ENCODE measurements at places on chromosomes 1 and 21.

- no peak for DNase-seq
These were observed 57.1 kb downstream of the ZC3H11B start for GRCh38 chr1:219555806-219556205.

DNA sequence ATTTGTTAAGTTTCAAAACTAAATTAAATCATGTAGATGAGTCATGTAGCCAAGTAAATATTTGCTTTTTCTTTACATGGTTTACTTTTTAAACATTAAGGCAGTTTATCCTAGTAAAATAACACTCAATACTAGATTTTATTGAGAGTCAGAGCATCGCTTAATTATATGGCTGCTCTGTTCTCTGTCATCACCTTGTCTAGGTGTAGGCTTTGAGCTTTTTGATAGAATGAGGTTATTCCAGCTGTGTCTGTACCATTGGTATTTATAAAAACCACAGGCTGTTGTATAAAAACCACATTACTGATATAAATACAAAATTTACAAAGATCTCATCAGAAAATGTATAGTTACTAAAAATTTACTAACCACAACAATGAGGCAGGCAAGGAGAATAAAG is 42.5 kb upstream of the GPR52 start:
- DNase-seq = no peak

DNA sequence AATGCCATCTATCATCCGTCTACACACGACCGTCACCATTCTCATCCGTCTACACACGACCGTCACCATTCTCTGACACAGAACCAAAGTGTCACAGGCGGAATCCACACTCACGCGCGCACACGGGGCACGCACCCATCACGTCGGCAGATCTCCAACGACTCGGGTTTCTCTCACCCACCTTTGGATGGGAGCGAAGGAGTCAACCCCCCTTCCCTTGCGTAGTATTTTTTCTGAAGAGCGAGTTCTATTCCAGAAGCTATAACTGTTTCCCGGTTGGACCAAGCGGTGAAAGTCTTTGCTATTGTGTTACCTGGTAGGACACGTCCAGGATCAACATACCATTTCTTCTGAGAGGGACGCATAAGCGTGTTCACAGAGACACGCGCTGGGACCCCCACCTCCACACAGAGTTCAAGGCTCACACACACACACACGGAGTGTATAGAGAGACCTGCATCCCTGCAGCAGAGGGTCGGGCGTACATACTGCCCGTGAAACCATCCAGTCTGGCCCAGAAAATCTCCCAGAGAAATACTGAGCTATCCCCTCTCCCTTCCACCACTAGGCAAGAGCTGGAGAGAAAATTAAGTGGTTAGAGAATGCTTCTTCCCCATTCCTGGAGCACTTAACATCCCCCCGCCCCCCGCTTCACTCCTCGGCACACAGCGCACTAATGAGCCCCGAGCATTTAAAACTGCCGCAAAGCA is 741 bp downstream of the DUSP10 start:
- DNase-seq = peak; percentile 40

- DNase-seq = no peak
These were observed 16.1 kb downstream of the TIE1 start for GRCh38 chr1:43316738-43317520.
